SJSA1 (cell line): ENCODE measurements at places on chromosomes 3 and 15.

DNA sequence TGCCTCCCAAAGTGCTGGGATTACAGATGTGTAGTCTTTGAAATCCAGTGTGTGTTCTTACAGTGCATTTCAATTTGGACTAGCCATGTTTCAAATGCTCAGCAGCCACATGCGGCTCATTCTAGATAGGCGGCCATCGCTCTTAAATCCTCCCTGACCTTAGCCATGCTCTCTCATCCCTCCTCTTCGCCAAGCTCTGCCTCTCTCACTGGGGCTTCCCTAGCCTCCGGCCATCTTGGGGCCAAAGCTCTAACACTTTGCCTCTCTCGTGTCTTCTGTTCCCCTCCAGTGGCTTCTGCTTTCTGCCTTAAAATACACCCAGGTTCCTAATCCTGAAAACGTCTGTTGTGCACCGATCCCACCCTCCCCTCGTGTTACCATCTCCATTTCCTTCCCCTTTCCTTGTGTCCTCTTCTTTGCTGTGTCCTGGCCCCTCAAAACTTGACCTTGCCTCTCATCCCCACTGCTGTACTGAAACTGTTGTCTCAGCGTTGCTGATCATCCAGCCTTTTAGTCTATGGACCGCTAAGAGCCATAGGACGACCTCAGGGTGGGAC, 1.4 kb upstream of the GHRL start:
- no peak for DNase-seq

- no peak for DNase-seq
These were observed 7.5 kb downstream of the PCSK6 start for GRCh38 chr15:101481917-101482525.

DNA sequence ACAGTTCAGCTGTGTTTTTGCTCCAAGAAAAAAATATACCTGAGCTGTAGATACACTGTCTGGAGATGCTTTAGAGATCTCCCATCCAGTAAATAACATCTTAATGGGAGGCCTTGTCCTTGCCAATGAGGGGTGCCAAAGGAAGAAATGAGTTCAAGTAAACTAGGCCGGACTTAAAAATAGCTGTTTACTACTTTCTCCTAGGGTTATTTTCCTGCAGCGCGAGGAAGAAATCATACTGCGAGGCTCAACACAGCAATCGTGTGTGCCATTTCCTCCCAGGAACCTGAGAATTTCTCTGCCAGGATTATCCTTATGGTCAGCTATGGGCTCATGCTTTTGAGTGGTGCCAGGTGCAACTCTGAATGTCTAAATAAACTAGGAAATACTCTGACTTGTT, 71.9 kb downstream of the CMTM8 start:
- DNase-seq: no peak

DNA sequence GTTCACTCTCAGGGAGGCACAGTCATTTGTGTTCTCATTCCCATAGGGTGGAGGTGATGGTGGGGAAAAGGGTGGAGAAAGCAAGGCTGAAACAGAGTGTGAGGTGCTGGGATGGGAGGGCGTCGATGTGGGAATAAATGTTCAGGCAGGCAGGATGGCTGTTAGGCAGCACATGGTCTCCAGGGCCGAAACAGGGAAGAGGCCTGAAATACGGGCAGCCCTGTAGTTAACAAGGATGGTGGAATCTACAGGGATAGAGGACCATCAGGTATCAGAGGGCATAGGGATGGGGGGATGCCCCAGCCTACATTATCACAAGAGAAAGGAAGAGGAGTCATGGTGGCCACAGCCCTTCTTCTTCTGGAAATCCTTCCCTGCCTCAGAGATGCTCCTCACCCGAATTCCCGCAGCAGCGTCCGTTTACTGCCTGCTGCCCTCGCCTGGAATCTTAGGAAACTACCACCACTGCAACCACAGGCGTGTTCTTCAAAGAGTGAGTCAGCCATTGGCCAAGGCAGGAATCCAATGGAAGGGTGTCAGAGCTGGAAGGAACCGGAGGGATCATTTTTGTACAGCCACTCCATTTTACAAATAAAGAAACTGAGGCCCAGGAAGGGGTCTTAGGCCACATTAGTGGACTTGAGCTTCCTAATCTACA, 49.7 kb upstream of the POMGNT2 start:
- DNase-seq: no peak

GRCh38 chr3:70053293-70053692, 53.8 kb downstream of the SAMMSON start:
- DNase-seq: no peak

DNA sequence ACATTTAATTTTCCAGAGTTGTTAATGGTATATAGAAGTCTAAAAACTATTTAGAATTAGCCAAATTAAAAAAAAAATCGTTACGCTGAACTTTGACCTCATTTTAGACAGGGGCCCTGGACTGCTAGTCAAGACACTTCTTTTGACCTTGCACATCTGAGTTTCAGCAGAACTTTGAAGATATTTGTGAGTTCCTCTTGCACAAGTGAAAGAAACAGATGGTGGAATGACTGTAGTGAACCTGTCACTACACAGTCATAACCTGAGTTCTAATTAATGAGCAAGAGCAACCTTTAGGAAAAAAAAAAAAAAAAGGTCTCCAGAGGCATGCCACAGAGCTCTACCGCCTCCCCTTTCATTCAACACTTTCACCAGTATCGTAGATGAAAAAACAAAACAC, 5.3 kb downstream of the MYO5C start:
- no peak for DNase-seq

GRCh38 chr3:168548719-168549118, 453.0 kb upstream of the GOLIM4 start:
- DNase-seq: no peak

DNA sequence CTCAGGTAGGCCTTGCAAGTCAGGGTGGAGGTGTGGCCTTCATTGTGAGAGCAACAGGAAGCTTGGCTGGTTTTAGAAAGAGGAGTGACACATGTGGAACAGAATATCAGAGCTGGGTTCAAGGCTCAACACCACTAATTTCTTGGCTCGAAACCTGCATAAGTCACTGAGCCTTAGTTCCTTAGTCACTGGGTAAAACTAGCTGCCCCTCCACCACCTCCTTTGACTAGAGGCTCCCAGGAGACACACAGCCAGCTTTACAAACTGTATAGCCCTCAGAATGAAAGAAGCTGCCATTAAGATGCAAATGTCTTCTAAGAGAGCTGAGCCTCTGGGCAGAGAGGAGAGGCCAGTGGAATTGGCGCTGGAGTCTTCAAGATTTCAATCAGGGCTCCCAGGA, 67.7 kb downstream of the CERS3 start:
- DNase-seq: no peak

DNA sequence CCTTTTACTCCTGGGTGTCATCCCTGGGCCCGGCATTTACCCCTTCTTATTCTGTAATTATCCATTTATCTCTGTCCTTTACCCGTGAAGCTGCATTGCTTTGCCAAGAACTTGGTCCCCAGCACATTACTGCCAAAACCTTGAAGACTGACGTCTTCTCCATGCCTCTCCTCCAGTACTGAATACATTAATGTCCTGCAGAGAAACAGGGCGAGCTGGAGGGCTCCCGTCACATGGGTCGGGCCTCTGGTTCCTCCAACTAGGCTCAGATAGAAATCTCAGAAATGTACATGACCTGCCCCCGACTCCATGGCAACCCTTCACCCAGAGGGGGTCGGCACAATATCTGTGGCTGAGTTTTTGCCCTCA, 445 bp downstream of the EFCAB12 start:
- DNase-seq: no peak

DNA sequence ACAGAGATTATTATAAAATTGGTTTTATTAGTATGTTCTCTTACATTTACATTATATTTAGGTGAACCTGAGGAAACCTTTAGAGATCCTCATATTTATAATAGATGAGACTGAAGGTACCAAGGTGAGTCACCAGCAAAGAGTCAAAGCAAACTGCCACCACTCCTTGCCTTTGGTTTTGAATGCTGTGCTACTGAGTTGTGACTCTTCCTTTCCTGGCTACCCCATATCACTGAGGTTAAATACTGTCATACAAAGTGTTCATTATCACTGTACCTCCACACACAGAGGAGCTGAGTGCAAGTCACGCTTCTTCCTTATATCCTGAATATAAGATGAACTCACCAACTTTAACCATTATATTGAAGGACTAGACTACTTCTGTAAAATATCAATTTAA, 168.2 kb downstream of the CBLB start:
- DNase-seq: no peak

DNA sequence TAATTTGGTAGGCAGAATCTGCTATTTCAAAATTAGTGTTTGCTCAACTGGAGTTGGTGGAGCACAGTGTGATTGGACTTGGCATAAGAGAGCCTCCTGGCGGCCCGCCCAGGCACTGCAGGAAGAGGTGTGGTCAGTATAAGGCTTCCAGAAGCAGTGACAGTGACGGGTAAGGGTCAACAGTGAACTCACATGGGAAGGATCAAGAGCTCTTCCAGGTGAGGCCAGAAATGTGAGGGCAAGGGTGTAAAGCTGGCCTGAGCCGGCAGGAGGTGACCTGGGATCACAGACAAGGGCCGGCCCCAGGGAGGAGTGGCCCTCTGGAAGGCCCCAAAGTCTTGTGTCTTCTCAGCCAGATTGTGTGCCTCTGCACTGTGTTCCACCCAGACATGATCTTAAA, 93.2 kb upstream of the RNF7 start:
- DNase-seq: peak; percentile 23

DNA sequence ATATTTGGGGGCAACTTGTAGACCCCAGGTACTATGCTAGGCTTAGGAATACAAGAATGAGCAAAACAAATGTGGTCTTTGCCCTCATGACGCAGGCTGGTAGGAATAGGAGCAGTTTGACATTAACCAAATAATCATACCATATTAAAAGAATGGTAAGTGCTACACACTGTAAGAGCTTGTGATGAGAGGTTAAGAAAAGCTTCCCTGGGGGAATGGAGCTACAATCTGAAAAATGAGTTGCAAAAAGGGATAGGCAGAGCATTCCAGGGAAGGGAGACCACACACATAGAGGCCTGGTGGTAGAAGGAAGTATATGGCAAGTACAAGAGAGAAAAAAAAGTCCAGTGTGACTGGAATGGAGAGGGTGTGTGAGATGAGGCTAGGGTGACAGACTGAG, 37.3 kb downstream of the TMOD3 start:
- DNase-seq: peak; percentile 84

- DNase-seq: no peak
These were observed 371.2 kb upstream of the RARB start for GRCh38 chr3:25056803-25057351.

DNA sequence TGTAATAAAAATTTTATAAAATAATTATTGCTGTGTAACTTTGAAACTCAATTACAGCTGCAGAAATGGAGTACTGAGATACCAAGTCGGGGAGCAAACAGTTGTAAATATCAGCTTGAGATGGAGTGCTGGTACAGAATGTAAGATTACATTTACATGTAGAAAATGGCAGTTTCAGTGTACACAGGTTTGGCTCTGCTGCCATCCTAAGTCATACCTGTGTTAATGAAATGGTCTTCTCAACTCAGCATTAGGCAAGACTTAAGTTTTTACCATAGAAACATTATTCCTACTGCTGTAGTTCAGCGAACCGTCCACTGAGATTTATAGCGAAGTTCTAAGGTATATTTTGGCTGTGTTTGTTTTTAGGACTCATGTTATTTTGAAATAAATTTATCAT, 110.1 kb upstream of the TBL1XR1 start:
- DNase-seq: no peak

DNA sequence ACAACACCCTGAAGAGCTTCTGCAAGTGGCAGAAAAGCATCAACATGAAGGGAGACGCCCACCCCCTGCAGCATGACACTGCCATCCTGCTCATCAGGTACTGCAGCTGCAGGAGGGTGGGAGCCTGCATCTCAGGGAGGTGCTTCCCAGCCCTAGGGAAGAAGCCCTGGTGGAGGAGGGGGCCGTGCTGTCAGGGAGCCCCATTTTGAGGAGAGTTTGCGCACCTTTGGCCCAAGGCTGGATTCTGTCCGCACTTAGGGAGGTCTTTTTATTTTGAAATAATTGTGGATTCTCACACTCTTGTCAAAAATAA, 42.1 kb downstream of the SAXO2 start:
- no peak for DNase-seq

DNA sequence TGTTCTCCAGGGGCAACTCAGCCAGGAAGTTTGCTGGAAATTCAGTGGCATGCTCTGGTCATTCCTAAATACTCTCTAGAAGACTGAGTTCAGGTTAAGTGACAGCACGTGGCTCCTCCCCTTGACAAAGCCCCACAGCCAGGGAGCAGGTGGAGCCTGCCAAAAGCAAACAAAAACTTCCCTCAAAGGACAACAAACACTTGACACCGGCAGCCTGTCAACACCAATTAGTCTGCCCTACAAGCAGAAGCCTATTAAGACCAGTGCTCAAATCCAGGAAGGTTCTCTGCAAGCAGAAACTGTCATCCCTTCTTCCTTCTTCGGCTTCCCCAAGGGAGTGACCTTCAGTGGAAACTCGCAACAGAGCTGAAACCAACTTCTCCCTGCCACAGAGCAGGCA, 5.0 kb downstream of the MEX3B start:
- no peak for DNase-seq

GRCh38 chr3:114827495-114827894, 319.6 kb downstream of the ZBTB20 start:
- peak; percentile 24 for DNase-seq

- no peak for DNase-seq
These were observed 119.5 kb downstream of the TMCC1 start for GRCh38 chr3:129773691-129774663.

- DNase-seq: no peak
These were observed 442.9 kb downstream of the EDEM1 start for GRCh38 chr3:5630406-5630805.

DNA sequence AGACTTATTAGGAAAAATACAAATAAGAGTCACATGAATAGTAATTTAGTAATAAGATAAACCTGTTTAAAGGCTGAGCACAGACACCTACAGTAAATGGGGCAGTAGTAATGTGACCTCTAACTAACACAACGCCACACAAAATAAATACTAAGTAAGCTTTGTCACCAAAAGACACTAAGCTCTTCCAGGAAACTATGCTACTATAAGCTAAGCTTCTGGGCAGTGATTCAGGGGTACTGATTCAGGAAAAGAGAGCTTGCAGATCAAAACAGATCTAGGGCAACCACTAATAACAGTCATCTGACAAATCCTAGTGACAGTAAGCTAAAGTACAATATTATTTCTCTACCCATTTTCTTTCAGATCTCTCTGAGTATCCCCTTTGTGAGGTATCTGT, 68.8 kb downstream of the PLOD2 start:
- DNase-seq: no peak

DNA sequence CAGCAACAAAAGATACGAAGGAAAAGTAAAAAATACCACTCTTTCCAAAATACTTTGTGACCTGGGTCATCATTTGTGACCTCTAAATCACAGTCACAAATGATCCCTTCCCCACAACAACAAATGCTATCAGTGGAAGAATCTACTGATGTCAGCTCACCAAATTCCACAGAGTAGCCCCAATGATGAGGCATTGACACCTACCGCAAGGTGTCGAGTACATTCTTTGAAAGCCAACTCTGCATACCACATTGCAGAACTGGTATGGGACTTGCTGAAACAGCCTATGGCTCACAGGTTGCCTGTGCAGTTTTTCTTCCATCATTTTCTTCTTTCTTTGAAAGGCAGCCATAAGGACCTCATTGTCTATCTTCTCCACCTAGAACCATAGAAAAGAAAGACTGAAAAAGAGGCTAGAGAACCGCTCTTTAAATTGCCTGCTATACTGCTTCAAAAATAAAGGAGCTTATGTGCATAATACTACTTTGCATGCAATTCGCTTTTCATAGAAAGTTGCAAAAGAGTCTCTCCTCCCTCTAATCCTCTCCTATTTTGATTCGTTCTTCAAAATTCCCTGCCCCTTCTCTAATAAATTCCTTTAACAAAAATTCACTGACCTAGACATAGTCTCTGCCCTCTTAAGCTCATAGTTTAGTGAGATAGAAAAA, 21.4 kb upstream of the KPNA1 start:
- no peak for DNase-seq

GRCh38 chr3:11610044-11610671, 33.6 kb downstream of the VGLL4 start:
- peak; percentile 84 for DNase-seq
